ENCODE measurements at places on chromosomes 3 and 15.

DNA sequence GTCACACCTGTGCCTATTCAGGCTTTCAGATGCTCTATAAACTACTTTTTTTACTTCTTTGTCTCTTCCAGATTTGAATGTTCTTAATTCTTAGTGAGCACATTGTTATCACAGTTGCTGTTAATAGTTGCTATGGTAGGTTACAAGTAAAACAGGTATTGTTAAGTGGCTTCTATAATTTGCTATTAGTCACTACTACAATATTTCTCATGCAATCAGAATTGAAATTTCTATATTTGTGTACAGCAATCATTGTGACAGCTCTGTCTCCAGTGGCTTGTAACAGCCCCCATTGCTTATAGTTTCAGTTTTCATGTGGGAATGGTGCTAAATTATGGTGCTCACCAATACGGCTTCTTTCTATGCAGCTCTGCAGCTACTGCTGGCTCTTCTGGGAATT, 318.4 kb upstream of the GOLIM4 start:
- DNase-seq = no peak

- no peak for DNase-seq
Measured at GRCh38 chr15:26280281-26280680, 417.2 kb upstream of the ATP10A start.

DNA sequence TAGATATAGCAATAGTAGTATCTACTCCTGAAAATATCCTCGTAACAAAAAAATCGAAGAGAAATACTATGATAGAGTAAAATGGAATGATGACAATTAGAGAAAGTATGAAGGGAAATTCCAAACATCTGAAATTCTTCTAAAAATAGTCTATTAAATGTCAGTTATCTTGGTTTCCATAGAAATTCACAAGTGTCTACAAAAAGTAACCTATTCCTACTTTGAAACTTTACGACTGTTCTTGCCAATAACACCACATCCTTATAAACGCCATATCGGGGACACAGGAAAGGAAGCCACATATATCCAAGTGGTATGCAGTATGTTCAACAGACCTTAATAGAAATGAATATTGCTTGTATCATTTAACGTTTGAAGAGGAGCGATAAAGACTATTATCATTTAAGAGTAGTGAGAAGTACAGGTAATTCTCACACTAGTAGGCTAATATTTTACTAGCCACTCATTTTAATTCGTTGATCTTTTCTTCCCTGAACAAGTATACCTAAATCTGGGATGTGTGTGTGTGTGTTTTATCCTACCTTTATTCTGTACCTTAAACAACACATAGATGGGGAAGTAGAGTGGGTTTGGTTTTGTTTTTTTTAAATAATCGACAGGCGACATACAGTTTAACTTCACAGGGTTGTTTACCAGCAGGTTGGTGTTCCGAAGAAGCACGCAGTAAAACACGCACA, 1.2 kb downstream of the GPR176 start:
- DNase-seq = no peak

- no peak for DNase-seq
Measured at GRCh38 chr15:42593143-42593542, 17.7 kb downstream of the STARD9 start.

- DNase-seq = no peak
Measured at GRCh38 chr15:43126356-43126755, 7.0 kb upstream of the TMEM62 start.

- no peak for DNase-seq
Measured at GRCh38 chr15:69341356-69341755, 42.6 kb downstream of the PAQR5 start.

GRCh38 chr3:46566040-46566641, at the start of gene LRRC2:
TSS of gene LRRC2 (minus strand) at chr3:46566302. CDS start at chr3:46551591, 14,711 bp downstream.
- DNase-seq = peak; percentile 26

DNA sequence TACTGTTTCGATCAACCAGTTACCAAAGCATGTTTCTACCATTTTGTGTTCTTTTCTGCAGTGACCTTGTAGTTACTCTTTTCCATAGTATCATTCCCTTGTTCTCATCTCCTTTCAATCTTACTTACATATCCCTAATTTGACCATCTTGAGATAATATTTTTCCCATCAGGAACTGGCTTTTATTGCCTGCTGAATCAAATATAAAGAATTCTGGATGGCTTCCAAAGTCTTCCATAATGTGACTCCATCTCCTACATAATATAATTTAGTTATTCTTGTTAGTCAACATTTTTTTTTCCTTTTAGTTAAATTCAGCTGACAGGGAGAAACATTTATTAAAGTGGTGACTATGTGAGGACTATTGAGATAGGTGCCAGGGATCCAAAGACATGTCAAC, 7.0 kb downstream of the USP8 start:
- no peak for DNase-seq

DNA sequence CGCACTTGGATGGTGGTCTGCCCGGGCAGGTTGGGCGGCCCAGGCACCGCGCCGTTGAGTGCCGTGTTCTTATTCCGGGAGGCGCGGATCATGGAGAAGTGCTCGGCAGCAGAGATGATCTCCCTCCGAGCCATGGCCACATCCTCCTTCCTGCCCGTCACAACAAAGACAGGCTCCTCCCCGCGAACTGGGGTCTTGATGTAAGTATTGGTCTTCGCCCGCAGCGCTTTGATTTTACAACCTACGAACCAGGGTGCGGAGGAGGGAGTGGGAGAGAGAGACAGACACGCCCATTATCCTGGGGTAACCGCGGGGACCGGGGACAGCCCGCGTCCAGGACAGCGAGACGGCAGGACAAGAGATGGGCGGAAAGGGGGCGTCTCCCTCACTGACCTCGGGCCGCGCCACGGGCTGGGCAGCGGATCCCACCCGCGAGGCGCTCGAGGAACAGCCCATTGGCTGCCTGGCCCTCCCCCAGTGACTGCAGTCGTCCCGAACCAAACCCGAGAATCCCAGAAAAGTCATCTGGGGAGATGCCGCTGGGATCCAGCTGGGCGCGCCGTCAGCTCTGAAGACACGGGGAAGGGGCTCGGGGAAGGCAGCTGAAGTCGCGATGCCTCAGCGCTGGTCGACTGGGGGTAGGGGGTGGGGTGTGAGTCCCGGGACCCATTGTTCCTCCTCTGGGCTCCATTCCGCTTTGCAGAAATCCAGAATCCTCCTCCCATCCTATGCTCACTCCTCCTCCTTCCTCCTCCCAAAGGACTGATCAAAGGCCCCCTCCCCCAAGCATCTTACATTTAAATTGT, 1.2 kb downstream of the MEX3B start:
- peak; percentile 23 for DNase-seq

GRCh38 chr15:60975218-60975617, 253.9 kb downstream of the RORA start:
- DNase-seq = no peak

DNA sequence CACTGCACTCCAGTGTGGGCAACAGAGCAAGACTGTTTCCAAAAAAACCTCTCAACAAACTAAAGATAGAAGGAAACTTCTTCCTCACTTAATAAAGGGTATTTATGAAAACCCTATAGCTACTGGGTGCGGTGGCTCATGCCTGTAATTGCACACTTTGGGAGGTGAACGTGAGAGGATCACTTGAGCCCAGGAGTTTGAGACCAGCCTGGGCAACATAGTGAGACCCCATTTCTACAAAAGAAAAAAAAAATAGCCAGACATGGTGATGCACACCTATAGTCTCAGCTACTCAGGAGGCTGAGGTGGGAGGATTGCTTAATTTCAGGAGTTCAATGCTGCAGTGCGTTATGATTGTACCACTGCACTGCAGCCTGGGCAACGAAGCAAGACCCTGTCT, 22.4 kb downstream of the IP6K1 start:
- DNase-seq = no peak

DNA sequence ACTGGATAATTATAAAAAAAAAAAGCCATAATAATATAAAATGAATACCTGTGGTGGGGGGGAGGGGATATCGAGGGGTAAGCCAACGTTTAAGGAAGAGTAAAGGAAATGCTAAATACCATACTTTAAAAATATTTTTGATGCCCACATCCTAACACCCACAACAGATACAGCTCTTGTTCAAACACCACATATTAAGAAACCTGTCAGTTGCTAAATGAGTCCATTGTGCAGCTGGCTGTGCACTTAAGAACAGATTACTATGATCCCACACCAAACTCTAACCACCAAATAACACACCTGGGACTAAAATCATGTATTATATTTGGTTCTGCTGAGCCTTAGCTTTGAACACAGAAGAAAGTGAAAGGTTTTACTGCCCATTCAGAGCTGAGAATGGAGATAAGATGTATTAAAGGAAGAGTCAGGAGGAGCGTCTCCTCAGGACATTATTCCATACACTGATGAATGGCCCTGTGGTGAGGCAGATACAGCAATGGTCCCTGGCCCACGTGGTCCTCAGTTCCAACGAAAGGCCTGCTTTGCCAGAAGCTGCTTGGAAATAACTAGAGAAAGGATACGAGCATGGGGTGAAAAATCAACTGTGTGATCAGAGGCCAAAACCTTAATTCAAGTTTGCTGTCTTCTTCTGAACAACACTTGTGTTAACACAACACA, 515.4 kb downstream of the FOXP1 start:
- no peak for DNase-seq

DNA sequence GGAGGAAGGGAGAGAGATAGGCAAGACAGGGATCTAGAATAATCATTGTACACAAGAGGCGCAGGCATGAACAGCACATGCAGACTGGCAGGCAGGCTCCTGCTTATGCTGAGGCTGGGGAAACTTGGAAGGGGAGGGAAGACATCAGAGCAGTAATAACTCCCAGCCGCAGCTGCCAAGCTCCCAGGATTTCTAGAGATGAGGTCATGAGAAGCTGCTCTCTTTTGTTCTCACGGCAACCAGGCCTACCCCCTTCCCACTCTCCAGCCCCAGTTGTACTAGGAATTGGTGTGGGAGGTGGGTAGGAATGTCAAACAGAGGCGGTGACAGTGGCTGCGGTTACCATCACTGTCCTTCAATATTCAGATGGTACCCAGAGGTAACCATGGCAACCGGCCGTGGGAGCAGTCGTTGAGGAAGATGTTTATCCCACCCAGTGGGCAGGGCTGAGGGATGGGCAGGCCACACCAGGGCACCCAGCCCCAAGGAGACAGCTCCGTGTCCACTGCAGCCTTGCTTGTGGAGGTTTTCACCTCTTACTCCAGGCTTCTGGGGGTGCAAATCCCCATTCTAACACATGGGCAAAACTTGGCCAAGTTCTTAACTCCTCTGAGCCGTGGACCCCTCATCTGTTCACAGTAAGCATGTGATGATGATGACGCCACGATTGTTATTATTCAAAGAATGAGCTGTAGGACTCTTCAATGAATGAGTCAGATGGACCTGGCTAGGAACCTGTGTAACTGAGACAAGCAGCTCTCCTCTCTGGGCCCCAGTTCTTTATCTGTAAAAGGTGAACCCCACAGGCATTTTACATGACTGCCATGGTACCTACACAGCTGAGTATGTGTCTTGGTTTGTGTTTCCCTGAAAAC, 360.8 kb upstream of the PROK2 start:
- DNase-seq = no peak

- DNase-seq = no peak
Measured at GRCh38 chr15:89085289-89085926, 2.8 kb upstream of the ABHD2 start.

- no peak for DNase-seq
Measured at GRCh38 chr15:91605576-91605975, 247.9 kb upstream of the SLCO3A1 start.

- DNase-seq = no peak
Measured at GRCh38 chr15:49062900-49063299, 16.7 kb upstream of the SECISBP2L start.

DNA sequence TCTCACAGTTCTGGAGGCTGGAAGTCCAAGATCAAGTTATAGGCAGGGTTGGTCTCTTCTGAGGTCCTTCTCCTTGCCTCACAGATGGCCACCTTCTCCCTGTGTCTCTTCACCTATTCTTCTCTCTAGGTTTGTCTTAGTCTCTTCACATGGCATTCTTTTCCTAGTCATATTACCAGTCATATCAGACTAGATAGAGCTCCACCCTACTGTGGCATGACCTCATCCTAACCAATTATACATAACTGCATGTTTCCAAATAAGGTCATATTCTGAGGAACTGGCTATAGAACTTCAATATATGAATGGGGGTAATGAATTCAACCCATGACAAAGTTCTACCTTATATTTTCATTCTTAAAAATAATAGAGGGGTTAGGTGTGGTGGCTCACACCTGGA, 196.4 kb upstream of the UBE3A start:
- DNase-seq = no peak

DNA sequence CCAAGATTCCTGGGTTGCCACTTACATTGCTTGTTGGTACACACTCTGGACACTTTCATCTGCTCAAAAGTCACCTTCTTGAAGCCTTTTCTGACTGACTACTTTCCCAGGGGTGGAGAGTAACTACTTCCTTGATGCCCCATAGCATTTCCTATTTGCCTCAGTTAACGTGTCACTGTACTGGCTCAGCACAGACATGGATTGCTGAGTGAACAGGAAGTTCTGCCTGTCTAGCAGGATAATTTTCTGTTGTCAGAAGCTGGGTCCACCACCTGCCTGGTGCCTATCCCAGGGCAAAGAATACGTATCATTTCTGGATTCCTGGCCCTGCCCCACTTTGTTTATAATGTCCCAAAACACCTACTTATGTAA, 15.3 kb upstream of the ABHD17C start:
- DNase-seq = no peak

GRCh38 chr3:16439848-16440708, 73.4 kb downstream of the RFTN1 start:
- DNase-seq = no peak

DNA sequence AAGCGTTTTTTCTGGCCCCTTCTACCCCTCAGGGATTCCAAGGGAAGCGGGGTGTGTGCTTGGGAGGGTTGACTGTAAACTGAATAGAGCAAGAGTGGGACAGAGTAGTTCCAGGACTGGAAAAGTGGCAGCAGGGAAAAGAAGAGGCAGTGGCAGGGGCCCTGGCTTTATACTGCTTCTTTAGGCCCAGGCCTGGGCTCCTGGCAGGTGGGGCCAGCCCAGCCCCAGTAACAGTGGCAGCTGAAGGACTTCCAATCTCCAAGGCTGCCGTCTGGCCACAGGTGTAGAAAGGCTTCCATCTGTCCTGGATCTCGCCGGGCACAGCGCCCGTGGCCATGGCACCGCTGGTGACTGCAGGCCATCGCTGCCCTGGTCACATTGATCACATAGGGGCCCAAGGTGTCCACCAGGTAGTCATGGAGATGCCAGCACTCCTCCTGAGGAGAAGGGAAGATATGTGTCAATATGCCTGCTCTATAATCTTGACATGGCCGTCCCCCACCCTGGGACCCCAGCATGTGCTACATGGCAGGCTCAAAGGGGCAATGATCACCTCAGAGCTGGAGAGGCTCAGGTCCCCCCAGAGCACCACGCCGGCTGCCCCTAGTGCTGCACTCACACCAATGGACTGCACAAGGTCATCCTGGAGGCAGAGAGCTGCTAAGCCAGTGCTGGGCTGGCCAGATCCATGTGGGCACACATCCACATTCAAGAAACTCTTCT, 1.0 kb upstream of the IFRD2 start:
- no peak for DNase-seq
